ENCODE measurements at places on chromosomes 11 and 22.

DNA sequence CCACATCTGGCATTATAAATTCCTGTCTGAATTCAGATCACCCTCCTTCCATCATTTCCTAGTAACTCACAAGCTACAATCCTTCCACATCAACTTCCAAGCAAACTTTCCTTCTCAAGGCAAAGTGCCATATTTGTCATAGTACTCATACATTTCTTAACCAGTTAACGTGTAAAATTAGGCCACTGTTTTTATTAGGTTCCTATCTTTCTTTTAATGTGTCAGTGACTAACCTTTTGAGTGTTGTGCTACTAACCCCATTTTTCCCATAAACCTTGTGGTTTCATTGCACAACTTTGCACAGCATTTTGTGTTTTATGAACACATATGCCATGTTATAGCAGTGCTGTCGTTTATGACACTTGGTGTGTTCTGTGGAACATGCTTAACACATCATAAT, 90.1 kb downstream of the KIF18A start:
- no peak for DNase-seq

- DNase-seq, result no peak
Measured at GRCh38 chr22:24703101-24703500, 71.4 kb downstream of the PIWIL3 start.

DNA sequence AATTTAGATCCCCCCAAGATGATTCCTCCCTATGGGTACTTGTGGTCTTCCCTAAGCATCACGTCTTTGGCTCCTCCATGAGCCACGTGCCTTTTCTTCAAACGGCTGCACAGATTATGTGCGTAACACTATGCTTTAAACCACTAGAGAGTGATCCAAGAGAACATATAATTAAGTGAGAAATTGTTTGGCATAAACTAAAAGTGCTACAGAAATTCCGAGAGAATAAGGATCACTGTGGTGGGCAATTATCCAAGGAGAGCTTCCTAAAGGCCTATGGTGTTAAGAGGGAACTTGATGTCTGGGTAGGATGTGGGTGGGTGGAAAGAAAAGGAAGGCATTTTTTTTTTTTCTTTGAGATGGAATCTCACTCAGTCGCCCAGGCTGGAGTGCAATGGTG, 110.9 kb downstream of the MAML2 start:
- no peak for DNase-seq

- DNase-seq, result no peak
Measured at GRCh38 chr11:115778928-115779650, 274.9 kb upstream of the CADM1 start.

DNA sequence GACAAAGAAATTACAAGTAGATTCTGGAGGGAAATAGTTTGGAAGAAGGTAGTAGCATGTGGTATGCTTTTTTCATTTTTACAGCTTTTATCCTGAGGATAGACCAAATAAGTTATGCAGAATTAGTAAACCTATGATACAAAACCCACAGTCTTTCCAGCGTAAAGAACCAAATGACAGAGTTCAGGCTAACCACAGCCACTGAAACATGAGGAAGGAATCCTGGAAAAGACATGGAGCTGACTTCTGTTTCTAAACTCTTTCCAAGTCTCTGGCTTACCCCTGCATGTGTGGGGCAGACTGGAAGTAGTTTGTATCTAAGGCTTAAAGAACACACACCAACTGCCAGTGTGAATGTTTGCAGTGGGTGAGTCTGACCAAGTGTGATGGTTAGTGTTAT, 258.4 kb upstream of the TENM4 start:
- no peak for DNase-seq

- DNase-seq, result no peak
Measured at GRCh38 chr11:43245466-43245865, 66.3 kb upstream of the API5 start.

- DNase-seq, result no peak
Measured at GRCh38 chr11:112249871-112250610, 10.6 kb downstream of the PLET1 start.

GRCh38 chr11:115085461-115086210, 407.3 kb downstream of the NXPE2 start:
- DNase-seq, result no peak

- DNase-seq, result no peak
Measured at GRCh38 chr22:33569018-33569417, 351.3 kb downstream of the LARGE1 start.

DNA sequence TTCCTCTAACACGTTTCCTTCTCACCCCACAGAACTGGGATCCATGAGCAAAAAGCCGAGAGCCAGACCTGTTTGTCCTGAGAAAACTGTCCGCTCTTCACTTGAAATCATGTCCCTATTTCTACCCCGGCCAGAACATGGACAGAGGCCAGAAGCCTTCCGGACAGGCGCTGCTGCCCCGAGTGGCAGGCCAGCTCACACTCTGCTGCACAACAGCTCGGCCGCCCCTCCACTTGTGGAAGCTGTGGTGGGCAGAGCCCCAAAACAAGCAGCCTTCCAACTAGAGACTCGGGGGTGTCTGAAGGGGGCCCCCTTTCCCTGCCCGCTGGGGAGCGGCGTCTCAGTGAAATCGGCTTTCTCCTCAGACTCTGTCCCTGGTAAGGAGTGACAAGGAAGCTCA, 24.0 kb downstream of the CD5 start:
- no peak for DNase-seq

- DNase-seq, result no peak
Measured at GRCh38 chr11:44728491-44728910, 1.7 kb downstream of the TSPAN18 start.

GRCh38 chr11:17156283-17156682, 51.5 kb downstream of the PIK3C2A start:
- no peak for DNase-seq

GRCh38 chr22:27220339-27220738, 563.0 kb downstream of the MIAT start:
- no peak for DNase-seq

GRCh38 chr11:106697058-106697457, 321.2 kb downstream of the GUCY1A2 start:
- no peak for DNase-seq

GRCh38 chr11:121365304-121365703, 72.7 kb downstream of the SC5D start:
- DNase-seq, result no peak

GRCh38 chr11:122732342-122733315, 77.1 kb downstream of the UBASH3B start:
- DNase-seq, result no peak

- peak; percentile 53 for DNase-seq
Measured at GRCh38 chr22:33601062-33601461, 319.2 kb downstream of the LARGE1 start.

DNA sequence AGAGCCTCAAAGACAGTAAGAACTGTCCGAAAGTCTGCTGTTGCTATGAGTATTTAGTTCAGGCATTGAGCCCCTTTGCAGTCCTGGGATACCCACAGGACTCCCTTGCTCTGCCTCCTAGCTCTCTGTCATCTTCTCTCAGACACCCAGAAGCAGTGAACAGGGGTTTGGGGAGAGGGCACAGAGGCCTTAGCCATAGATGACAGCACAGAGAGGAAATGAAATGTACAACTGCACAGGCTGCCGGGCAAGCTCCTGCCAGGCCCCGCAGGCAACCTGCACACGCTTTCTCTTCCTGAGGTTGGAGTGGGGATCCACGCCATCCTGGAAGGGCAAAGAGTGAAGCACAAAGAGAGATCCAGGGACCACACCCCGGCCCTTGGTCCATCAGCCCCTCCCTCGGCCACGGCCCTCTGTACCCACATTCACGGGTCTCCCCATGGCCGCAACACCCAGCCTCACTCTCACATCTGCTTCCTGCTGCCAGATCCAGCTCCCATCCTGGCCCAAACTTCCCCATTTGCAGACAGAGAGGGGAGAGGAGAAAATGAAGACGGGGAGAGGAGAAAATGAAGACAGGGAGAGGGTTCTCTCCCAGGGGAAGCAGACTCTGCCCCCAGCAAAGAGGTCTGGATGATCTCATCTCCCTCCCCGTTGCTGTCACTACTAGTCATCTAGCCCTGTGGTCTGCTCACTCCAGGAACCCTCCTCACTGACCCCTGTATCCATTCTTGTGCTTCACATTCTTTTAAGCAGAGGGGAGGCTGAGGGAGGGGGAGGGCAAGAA, 40.7 kb downstream of the CD6 start:
- no peak for DNase-seq

DNA sequence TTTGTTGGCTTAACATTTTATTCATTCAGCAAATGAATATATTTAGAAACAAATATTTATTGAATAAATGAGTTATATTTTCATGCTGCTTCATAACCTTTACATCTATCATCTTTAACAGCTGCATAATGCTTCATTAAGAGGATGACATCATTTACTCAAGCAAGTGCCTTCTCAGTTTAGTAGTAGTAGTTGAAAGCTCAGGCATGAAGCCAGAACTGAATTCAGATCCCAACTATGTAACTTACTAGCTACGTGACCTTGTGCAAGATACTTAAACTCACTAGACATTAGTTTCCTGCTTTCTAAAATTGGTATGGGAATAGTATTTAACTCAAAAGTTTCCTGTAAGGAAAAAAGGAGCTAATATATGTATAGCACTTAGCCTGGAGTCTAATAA, 90.3 kb downstream of the TMPRSS5 start:
- no peak for DNase-seq

GRCh38 chr11:11247086-11247485, 106.0 kb downstream of the CSNK2A3 start:
- DNase-seq, result no peak

GRCh38 chr22:17113600-17113999, 7.6 kb downstream of the TMEM121B start:
- no peak for DNase-seq

DNA sequence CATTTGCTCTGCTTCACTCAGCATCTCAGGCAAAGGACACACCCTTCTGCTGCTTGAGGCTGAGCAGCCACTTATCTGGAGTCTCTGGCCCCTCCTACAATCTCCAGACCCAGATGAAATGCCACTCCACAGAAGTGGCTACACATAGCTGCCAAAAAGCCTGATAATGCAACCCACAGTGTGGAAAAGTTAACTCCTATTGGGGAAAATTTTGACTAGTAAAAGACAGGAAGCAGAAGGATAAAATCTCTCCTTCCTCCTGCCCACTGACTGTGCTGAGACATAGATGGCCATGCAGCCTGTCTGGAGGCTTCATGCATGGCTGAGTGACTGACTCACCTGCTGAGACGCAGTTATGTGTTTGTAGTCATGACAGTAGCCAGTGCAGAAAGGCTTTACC, 92.3 kb upstream of the TEAD1 start:
- peak; percentile 53 for DNase-seq

DNA sequence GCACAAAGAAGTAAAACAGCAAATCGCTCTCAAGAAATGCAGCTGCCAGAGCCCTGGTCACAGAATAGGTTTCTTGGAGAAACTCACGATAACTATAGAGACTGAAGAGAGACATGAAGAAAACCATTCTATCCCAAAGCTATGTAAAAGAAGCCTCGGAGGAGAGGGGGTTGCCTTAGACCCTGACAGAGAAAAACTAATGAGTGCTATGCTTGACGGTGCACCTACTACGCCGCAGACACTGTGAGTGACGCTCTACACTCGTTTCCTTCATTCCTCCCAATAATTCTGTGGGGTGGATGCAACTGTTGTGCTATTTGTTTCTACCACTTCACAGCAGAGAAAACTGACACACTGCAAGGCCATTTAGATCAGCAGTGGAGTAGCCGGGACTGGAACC, 121.8 kb downstream of the ETS1 start:
- DNase-seq, result no peak

DNA sequence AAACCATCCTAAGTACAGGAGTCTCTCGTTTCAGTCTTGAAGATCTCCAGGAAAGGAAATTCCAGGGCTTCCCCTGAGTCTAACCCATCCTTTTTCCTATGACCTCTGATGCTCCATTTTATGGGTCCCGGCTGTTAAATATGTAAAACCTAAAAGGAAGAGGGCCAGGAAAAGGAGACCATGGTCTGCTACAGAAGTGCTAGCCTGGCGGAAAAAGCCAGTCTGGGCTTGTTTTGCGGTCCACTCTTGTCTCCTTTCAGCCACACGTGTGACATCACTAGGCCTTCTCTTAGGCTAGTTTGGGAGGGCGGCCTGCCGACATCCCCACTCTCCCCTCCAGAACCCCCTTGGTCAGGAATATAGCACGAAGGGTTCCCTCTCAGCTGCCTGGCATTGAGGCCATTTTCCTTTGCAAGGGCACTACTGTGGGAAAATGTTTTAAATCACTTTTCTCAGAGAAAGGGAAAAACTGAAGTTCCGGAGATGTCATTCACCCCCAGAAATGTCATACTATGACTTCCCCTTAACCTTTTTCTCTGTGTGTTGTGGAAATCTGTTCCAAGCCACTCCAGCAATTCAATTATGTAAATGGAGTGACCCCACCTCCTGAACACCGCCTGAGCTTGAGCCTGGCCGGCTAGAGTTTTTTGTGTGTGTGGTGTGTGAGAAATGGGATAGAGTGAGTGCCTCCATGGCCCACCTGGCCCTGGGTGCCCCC, 86.9 kb downstream of the UBASH3B start:
- DNase-seq, result no peak

GRCh38 chr22:39488563-39489083, 13.5 kb upstream of the MIEF1 start:
- DNase-seq, result no peak

GRCh38 chr11:95005642-95006041, 19.4 kb upstream of the KDM4E start:
- no peak for DNase-seq

DNA sequence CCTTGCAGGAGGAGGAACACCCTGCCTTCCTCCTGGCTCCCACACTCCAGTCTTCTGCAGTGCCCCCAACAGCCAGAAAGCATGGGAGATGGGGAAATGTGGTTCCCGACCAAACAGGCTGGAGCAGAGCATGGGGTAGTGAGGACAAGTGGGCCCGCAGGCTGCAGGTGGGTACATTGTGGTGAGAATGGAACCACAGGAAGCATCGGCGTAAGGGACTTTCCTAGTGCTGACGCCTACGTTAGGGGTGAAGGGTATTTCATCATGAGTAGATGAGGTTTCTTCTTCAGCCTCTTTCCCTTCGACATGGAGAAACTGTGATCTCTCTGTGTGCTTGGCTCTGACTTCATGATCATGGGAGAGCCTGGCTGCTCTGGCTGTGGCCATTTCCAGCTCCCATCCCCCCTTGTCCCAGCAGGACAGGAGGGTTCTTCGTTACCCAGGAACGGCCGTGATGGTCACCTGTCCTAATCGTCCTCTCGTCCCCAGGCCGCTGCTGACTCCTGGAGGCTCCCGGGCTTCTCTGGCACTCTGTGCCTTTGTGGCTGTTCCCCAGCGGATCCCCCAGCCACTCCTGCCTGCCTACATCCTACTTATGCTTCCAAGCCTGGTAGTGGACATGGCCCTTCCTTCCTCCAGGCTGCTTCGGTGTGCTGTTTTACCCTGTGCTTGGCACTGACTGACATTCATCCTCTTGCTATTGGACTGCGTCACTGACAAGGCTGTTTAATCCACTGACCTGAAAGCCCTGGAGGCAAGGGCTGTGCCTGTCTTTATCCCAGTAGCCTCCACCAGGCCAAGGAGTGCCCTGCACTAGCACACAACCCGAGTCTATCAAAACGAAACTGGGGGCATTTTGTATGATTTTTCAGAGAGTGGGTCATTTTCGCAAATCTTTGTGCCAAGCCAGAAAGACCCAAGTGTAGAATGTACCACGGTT, 65.2 kb upstream of the CECR2 start:
- no peak for DNase-seq

All from NCI-H524 (cell line).